ENCODE measurements at places on chromosomes 4 and X.
A peak's percentile ranks its signal among the peaks of the same experiment; 100 is the strongest.

DNA sequence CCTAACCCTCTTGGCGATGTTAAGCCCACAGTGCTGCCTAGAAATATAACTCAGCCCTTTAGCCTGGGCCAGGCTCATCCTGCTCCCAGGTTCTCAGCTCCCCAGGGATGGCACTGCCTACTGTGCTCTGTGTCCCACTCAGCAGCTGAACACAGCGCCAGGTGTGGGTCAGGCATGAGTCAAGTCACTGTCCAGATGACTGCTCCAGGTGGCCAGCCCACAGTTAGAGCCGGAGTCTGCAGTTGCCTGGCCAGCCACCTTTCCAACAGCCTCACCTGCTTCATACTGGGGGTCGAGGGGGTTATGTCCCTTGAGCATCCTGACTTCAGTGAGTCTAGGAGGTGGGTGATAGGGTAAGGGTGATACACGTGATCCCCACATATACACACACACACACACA is 48.4 kb downstream of the TBC1D14 start:
- no peak for DNase-seq

DNA sequence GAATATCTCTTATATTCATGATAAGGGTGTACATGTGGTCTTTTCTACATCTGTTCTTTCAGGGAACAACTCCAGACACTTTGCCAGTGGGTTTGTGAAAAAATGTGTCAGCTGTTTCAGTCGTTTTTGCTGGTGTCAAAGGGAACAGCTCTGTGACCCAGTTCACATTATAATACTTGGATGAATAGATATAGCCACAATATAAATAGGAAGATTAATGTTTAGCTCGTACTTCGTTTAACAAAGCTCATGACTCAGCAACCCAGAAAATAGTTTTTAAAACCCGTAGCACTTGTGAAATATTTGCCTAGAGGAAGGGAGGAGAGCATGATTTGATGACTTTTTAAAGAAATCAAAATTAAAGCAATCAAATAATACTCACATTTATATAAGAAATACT is 7.9 kb downstream of the LIAS start:
- DNase-seq: no peak

DNA sequence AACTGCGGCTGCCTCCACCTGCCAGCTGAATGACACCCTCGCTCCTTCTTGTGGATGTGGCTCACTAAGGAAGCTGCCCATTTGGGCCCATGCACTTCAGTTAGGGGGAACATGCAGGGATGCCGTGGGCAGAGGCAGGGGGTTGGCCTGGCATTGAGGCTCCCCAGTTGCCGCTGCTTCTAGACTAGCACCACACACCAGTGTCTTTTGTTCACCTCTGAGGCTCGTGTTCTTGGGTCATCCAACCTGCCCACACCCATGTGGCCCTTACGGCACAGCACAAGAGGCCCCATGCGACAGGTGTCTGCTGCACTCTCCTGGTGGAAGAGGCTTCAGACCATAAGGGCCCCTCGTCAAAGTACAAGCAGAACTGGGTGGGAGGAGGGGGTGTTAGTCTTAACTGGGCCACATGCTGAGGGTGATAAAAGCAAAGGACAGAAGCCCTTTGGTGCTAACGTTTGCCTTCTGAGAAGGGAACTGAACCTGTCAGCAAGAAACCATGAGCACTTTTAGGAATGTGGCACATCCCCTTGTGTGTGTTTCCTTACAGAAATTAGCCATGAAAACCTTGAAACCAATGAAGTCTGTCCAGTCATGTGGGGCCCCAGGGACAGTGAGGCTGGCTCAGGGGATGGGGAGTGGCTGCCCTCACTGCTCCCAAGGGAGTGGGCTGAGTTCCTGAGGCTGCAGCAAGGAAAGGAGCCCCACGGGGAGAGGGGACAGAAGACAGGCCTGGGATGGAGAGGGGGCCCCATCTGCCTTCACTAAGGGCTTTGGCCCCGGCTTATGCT is 39.2 kb downstream of the MAP7D3 start:
- DNase-seq: no peak

DNA sequence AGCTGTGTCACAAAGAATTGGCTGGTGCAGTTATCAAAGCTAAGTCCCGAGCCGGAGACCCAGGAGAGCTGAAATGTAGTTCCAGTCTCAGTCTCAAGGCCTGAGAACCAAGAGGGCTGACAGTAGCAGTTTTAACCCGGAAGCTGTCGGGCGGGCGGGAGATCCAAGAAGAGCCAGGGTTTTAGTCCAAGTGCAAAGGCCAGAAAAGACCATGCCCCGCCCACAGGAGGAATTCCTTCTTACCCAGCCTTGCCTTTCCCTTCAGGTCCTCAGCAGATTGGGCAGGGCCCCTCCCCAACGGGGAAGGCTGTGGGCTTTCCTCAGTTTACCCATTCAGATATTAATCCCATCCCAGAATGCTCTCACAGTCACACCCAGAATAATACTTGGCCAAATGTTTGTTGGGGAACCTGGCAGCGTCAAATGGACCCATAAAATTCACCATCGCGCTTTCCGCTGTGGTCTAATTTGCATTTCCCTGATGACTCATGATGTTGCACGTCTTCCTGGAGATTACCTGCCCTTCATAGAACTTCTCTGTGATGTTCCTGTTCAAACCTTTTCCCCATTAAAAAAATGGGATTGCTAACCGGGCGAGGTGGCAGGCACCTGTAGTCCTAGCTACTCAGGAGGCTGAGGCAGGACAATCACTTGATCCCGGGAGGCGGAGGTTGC is 16.2 kb downstream of the MAEA start:
- no peak for DNase-seq

DNA sequence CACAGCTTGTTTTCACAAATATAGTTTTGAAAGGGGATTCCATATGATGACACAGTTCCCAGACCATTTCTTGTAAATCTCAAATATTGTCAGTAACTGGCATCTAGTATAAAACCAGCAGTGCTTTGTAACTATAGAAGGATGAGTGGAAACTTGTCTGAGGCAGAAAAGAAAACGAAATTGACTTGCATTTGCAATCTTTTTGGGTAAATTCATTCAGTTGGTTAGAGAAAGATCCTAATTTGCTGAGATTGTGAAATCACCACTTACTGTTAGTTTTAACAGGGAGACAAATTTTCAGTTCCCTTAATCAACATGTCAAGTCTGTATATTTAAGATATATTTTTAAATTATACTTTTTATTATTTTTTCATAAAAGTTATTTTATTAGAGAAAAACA is 71.5 kb upstream of the VEGFC start:
- no peak for DNase-seq

DNA sequence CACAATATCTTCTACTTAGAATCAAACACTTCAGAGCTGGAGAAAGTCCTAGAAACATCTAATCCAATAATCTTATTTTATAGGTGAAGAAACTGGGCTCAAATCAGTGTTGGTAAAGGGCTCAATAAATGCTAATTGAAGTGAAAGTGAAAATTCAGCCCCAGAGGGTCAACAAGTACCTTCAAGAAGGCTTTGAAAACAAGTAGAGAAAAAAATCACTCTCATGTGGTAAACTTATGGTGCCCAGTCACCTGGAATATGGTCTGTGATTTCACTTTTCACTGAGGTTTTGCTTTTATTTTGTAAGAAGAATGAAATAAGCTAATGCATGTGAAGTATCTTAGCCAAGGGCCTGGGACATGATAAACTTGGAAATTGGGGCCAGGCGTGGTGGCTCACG is 29.1 kb upstream of the EIF4E start:
- DNase-seq: no peak

- DNase-seq: no peak
Observed at GRCh38 chr4:159433337-159433736, 330.5 kb downstream of the RAPGEF2 start.

- peak; percentile 30 for DNase-seq
Observed at GRCh38 chr4:127586922-127587571, 45.7 kb upstream of the INTU start.

DNA sequence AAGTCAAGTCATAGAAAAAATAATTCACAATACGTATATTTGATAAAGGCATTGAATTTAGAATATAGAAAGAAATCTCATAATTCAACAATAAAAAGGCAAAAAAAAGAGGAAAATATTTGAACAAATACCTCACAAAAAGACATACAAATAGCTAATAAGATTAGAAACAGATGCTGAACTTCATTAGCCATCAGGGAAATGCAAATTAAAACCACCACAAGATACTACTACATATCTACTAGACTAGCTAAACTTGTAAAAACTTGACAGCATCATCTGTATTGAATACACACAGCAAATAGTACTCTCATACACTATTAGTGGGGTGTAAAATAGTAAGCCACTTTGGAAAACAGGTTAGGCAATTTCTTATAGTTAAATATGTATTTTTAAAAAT is 128.7 kb upstream of the TLL1 start:
- DNase-seq: no peak
